ENCODE measurements at places on chromosomes 5 and 9.

DNA sequence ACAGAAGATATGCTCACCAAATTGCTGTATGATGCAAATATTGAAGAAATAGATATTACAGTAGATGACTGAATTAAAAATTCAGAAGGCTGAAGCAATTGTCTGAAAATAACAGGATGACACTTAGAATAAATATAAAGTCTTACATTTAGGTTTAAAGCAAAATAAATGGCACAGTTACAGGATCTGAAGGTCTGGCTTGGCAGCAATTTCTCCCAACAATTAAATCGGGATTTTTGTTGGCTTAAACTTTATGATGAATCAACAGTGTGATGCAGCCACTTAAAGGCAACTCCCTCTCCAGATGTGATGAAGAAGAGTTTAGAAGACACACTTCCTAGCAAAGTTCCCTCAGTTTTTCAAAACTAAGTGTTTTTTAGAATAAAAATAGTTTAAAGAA, 80.5 kb downstream of the NREP start:
- DNase-seq: no peak

DNA sequence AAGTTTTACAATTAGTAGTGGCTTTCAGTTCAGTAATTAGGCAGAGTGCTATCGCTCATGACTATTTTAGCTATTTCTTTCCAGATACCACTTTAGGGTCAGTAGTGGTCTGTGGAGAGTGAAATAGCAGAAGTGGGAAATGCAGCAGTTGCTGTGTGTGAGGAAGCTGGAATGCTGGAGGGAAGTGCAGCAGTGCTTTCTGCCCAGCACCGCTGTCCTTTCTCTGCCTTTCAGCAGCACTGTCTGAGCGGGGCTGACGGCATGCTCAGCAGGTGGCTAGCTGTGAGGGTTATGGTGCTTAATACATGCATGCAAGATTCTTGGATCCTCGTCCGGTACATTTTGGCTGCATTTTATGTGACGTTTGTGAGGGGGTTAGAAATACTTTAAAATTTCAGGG, 213.9 kb downstream of the PBX3 start:
- DNase-seq: no peak

- DNase-seq: no peak
These were observed 119.6 kb upstream of the TLX3 start for GRCh38 chr5:171189442-171189841.

GRCh38 chr9:106954974-106955850, 92.2 kb downstream of the ZNF462 start:
- DNase-seq: no peak

Data from amygdala (tissue), 56 donors.